CD4-positive, alpha-beta T cell (primary cell): ENCODE measurements at places on chromosomes 1 and 21. TPM values are rescaled to one million over a fixed set of nuclear protein-coding genes. Genes with fewer than 3 reads are reported as not detected.

Gene MFAP2
- not detected for total RNA-seq

DNA sequence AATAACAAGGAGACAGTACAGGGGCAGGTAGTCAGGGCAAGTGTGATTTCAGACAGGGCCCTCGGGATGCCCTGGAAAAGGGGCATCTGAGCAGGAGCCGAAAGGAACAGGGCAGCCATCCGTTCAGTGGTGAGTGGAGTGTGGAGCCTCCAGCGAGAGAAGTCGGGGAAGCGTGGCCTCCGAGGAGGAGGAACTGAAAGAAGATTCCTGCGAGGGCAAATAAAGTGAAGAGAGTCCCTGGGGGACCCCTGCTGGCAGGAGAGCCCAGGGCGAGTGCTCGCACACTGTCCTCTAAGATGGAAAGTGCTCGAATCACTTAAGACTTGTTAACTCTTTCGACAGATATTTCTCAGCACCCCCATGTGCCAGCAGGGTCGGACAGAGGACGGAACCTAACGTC, 3.5 kb upstream of the UTS2 start:
- no peaks in the 10 kb centered on the region for H3K4me1 ChIP-seq
- no peak overlapping the region for H3K4me3 ChIP-seq
- no peak overlapping the region for H3K27ac ChIP-seq
- H3K27me3 ChIP-seq = no peaks in the 10 kb centered on the region

Gene KIRREL1
- total RNA-seq = not detected

GRCh38 chr21:42833859-42834725, 45.2 kb downstream of the WDR4 start:
- no peaks in the 10 kb centered on the region for H3K27me3 ChIP-seq
- H3K36me3 ChIP-seq = peaks cover 4% of the 10 kb centered on the region
- DNase-seq = no peak
- peaks cover 35% of the 10 kb centered on the region for H3K4me1 ChIP-seq

Gene SON
- total RNA-seq = 438 TPM

Gene HSD3B1
- total RNA-seq = not detected

GRCh38 chr1:117346206-117346928, 20.9 kb upstream of the MAN1A2 start:
- H3K4me1 ChIP-seq = peaks cover 3% of the 10 kb centered on the region
- no peaks in the 10 kb centered on the region for H3K27me3 ChIP-seq
- no peak overlapping the region for H3K27ac ChIP-seq
- no peak overlapping the region for H3K4me3 ChIP-seq
- no peak for DNase-seq
- no peaks in the 10 kb centered on the region for H3K36me3 ChIP-seq

- no peak overlapping the region for H3K4me3 ChIP-seq
- H3K36me3 ChIP-seq = no peaks in the 10 kb centered on the region
Measured at GRCh38 chr1:232377494-232377770, 252.5 kb downstream of the SIPA1L2 start.

DNA sequence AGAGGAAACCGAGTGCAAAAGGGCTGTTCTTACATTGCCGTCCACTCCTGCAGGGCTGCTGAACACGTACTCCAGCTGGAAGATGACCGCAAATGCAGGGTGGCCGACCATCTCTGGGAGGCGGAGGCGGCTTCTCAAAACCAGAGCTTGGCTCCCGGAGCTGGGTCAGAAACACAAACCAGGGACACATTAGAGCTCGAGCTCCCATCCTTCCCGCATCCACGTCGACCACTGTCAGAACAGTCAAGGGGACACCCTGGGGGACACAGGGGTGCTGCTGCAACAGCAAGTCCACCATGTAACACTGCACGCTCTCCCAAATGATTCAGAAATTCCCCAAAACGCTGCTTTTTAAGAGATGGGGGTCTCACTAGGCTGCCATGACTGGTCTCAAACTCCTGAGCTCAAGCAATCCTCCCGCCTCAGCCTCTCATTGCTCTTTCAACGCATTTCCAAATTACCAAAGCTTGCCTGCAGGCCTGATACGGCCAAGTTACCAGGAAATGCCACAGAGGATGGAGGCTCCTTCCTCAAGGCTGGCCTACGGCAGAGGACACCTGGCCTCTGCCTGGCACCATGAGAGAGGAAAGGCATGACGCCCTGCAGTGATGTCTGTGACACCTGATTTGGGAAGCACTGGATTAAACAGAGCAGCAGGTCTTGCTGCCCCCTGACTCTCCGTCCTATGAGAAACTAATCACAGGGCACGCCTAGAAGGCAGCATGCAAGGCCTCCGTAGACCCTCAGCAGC, 45.0 kb downstream of the NPHP4 start:
- H3K4me1 ChIP-seq = no peaks in the 10 kb centered on the region
- no peaks in the 10 kb centered on the region for H3K27me3 ChIP-seq
- DNase-seq = no peak
- no peak overlapping the region for H3K27ac ChIP-seq
